Neural crest cell (in vitro differentiated cells): ENCODE measurements at places on chromosomes 7 and 10. TPM values are rescaled to one million over a fixed set of nuclear protein-coding genes. Genes with fewer than 3 reads are reported as not detected.

DNA sequence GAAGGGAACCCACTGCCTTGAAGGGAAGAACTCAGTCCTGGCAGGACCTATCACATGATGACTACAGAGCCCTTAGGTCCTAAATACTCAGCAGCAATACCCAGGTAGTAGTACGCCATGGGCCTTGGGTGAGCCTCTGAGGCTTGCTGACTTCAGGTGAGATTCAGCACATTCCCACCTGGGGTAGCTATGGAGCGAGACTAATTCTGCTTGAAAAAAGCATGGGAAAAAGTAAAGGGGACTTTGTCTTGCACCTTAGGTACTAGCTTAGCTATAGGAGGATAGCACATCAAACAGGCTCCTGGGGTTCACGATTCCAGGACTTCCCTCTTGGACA is 98.2 kb upstream of the MEOX2 start:
- DNase-seq = no peak

ADRA2A gene
- 0.07 and 0.14 TPM in 2 replicates for total RNA-seq

- no peak for DNase-seq
These were observed 232.4 kb upstream of the FZD8 start for GRCh38 chr10:35874311-35875015.

GPR158 gene
- total RNA-seq = 0.20 and 0.26 TPM in 2 replicates

GRCh38 chr7:128037880-128038619 is 6.8 kb upstream of the LRRC4 start:
- no peak for DNase-seq

ARMH3 gene
- 24.4 TPM in 2 replicates for total RNA-seq

DOCK1 gene
- 55.8 and 62.9 TPM in 2 replicates for total RNA-seq

- DNase-seq = no peak
These were observed 5.7 kb upstream of the GLCCI1 start for GRCh38 chr7:7962851-7963250.

DNA sequence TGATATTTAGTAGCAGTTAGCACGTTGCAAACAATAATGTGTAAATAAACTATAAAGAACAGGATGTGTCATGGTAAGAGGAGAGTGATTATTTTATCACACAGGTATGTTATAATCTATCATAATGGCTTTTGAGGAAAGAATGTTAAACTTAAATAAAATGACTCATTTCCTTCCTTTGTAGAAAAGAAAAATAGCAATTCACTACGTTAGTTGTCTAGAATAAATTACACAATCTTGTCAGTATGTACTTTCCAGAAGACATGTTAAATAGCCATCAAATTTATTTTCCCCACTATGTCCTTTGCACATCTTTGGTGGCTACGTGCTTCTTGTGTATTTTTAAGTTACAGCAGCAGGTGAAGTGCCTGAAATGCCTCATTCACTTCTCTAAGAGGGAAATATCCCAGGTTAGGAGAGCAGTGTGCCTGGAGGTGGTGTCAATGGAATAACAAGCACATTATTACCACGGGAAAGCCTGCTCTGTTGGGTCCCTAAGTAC is 133.8 kb downstream of the SEMA3A start:
- DNase-seq = no peak

TMEM72 gene
- total RNA-seq = not detected in 2 replicates

SRPK2 gene
- total RNA-seq = 43.1 and 44.6 TPM in 2 replicates

KCNH2 gene
- 10.7 and 12.4 TPM in 2 replicates for total RNA-seq

DNA sequence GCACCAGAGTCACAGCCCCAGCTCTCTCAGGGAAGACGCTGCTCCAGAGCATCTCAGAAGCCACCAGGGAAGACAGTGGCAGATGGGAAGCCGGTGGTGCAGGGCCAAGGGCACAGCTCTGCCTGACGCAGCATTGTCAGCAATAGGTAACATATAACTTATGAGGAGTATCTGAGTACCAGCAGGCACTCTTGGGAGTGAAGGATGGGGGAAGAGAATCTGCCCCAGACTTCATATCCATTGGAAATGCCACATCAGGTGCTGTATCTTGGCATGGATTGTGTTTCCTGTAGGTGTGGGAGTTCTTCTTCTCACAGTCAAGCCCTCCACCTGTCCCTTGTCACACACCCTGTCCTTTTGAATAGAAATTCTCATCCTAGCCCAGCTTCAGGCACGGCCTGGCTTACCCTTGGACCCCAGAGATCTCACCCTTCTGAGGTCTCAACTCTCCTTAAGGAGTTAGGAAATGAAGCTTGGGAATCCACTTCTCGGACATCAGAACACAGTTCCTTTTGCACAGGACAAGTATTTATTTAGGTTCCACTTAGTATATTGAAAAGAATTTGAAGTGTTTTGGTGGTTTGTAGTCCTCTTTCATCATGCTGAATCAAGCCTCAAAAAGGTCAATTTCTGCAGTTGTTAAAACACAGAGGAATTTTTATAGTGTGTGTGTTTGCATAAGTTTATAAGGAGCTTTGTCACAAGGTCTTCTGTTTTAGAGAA is 9.9 kb downstream of the EPDR1 start:
- no peak for DNase-seq

- DNase-seq = no peak
These were observed 31.7 kb upstream of the DGKI start for GRCh38 chr7:137878333-137878961.

DNA sequence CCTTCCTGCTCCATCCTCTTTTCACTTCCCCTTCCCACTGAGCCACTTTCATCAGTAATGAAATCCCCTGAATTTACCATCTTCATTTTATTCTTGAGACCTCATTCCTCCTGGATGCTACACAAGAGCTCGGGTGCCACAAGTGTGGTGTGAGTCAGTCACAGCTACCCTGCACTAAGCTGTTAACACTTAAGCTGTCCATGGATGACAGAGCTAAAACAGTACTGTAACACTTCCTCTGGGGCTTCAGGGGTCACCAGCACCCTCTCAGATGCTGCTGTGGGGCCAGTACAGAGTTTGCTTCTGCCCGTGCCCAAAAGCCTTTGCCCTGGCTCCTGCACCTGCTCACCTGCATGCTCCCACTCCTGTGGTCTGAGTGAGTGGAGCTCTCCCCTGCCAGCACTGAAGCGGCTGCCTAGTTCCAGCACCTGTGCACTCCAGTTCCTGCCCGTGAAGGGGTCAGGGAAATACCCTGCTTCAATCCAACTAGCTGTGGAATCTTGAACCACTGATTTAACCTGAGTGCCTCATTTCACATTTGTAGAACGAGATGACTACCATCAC is 71.9 kb downstream of the POT1 start:
- no peak for DNase-seq

TASOR2 gene
- 49.1 and 49.8 TPM in 2 replicates for total RNA-seq

GRCh38 chr7:151242159-151243044 is 6.1 kb downstream of the SMARCD3 start:
- no peak for DNase-seq

RTKN2 gene
- total RNA-seq = 27.5 and 29.2 TPM in 2 replicates

AP5Z1 gene
- 31.2 and 37.6 TPM in 2 replicates for total RNA-seq

DNA sequence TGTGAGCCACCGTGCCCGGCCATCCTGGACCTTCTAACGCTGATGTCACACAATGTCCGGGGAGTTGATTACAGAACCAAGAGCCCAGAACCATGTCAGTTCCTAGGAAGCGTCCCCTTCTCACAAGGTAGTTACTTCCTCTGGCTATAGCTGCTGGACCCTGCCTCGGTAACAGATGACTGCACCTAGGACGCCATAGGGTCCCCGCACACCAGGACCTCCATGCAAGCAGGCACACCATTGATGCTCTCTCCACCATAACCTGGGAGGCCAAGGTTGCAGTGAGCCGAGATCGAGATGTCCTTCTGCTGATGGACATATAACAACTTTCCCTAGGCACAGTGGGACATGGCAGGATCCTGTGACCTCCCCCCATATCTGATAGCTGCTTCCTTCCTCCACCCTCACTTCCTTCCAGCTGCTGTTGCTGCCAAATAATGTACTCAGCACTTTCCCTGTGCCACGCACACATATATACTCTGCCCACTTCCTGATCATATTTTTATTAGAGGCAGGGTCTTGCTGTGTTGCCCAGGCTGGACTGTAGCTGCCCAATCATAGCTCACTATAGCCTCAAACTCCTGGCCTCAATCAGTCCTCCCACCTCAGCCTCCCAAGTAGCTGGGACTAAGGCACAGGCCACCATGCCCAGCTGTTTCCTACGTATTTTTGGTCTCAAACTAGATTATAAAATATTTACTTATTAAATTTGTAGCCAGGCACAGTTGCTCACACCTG is 3.5 kb upstream of the SNX8 start:
- no peak for DNase-seq
